Ascending aorta (tissue), 2 donors: ENCODE measurements at places on chromosomes 11 and 22. TPM values are rescaled to one million over a fixed set of nuclear protein-coding genes. Genes with fewer than 3 reads are reported as not detected.

FUT4 gene
- 3.2 TPM for total RNA-seq

- H3K27ac ChIP-seq, result no peak overlapping the region
- H3K36me3 ChIP-seq, result no peaks in the 10 kb centered on the region
- no peaks in the 10 kb centered on the region for H3K27me3 ChIP-seq
- no peak overlapping the region for H3K4me3 ChIP-seq
Measured at GRCh38 chr11:75840522-75840921, 25.5 kb downstream of the UVRAG start.

- no peak overlapping the region for H3K4me3 ChIP-seq
- no peak overlapping the region for H3K27ac ChIP-seq
- no peaks in the 10 kb centered on the region for H3K27me3 ChIP-seq
- no peaks in the 10 kb centered on the region for H3K36me3 ChIP-seq
- no peak for DNase-seq
Measured at GRCh38 chr11:23502826-23503225, 642.6 kb upstream of the CCDC179 start.

DNA sequence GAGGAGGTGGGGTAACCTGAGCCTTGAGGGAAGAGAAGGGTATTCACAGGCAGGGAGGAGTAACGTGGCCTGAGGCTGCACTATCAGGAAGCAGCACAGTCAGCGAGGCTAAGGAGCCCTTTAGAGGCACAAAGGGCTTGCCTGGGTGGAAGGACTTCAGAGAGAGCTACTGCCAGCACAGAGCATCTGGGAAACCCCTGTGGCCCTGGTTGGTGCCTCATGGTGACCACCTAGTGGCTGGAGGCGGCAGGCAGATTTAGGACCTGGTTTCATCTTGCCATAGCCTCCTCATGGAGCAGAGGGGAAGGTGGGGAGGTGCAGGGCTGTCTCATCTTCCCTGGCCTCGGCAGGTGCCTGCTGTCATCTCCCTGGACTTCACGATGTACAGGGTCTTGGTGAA lies 64.5 kb downstream of the MPPED1 start:
- no peak for DNase-seq
- no peak overlapping the region for H3K27ac ChIP-seq
- H3K4me3 ChIP-seq, result no peak overlapping the region
- H3K4me1 ChIP-seq, result no peaks in the 10 kb centered on the region

DCHS1 gene
- 58.0 TPM for total RNA-seq

GRCh38 chr11:75826461-75827230 lies 11.6 kb downstream of the UVRAG start:
- peaks cover 12% of the 10 kb centered on the region for H3K4me1 ChIP-seq
- H3K4me3 ChIP-seq, result peak overlapping the region; percentile 50
- no peaks in the 10 kb centered on the region for H3K36me3 ChIP-seq
- peak overlapping the region; percentile 84 for H3K27ac ChIP-seq

- peaks cover 5% of the 10 kb centered on the region for H3K4me1 ChIP-seq
- no peaks in the 10 kb centered on the region for H3K27me3 ChIP-seq
- peaks cover 8% of the 10 kb centered on the region for H3K36me3 ChIP-seq
- no peak for DNase-seq
- no peak overlapping the region for H3K27ac ChIP-seq
Measured at GRCh38 chr11:121067962-121068647, 32.9 kb upstream of the TECTA start.

MYBPC3 gene
- not detected for total RNA-seq

GRCh38 chr11:58923300-58923788 lies 15.9 kb upstream of the GLYATL1 start:
- DNase-seq, result no peak
- H3K27ac ChIP-seq, result no peak overlapping the region
- H3K4me1 ChIP-seq, result no peaks in the 10 kb centered on the region

- H3K36me3 ChIP-seq, result no peaks in the 10 kb centered on the region
- H3K4me3 ChIP-seq, result peak overlapping the region; percentile 29
- peaks cover 56% of the 10 kb centered on the region for H3K4me1 ChIP-seq
- H3K27me3 ChIP-seq, result no peaks in the 10 kb centered on the region
- peak; percentile 81 for DNase-seq
Measured at GRCh38 chr11:12433571-12434324, 56.4 kb downstream of the PARVA start.

DNA sequence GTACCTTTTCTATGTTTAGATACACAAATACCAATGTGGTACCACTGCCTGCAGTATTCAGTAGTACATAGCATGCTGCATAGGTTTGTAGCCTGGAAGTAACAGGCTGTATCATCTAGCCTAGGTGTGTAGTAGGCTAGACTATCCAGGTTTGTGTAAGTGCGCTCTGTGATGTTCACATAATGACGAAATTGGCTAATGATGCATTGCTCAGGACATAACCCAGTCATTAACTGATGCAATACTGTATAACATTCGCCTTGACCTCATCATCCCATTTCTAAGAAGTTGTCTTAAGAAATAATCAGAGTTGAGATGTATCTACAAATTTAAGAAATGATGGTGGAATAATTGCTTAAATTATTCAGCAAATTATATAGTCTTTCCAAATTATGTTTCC lies 116.0 kb upstream of the TIMP3 start:
- no peak for DNase-seq
- no peaks in the 10 kb centered on the region for H3K27me3 ChIP-seq
- H3K27ac ChIP-seq, result no peak overlapping the region
- H3K4me1 ChIP-seq, result no peaks in the 10 kb centered on the region
- no peak overlapping the region for H3K4me3 ChIP-seq

DNA sequence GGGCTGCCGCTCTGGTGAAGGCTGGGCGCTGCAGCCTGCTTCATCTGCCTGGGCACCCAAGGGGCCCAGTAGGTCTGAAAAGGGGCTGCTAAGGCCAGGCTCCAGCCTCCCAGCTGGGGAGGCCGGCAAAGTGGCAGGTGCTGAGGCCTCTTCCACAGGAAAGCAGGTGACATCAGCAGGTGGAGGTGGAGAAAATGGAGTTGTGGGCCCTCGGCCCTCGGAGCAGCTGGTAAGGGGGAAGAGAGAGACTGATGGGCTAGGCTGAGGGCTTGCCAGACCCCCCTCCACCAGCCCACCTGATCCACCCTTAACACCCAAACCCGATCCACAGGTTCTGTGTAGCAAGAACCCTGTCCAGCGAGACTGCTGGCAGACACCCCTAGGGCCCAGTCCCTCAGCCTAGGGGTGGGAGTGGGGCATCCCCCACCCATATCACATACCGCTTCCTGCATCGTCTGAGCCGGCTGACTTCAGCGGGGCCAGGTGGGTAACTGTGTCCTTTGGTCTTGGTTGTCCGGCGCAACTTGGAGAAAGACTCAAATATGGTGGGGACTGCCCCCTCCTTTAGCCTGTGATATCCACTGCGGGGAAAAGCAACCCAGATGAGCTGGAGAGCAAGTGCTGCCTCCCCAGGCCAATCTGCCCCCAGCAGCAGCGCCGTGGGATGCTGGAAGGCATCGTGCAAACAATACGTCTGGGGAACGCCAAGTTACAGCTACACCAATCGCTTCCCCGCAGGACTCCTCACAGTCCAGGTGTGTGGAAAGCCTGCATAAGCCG lies 1.5 kb downstream of the THAP7 start:
- H3K36me3 ChIP-seq, result peaks cover 43% of the 10 kb centered on the region
- peak overlapping the region; percentile 98 for H3K27ac ChIP-seq
- H3K4me3 ChIP-seq, result peak overlapping the region; percentile 94
- DNase-seq, result no peak

DNA sequence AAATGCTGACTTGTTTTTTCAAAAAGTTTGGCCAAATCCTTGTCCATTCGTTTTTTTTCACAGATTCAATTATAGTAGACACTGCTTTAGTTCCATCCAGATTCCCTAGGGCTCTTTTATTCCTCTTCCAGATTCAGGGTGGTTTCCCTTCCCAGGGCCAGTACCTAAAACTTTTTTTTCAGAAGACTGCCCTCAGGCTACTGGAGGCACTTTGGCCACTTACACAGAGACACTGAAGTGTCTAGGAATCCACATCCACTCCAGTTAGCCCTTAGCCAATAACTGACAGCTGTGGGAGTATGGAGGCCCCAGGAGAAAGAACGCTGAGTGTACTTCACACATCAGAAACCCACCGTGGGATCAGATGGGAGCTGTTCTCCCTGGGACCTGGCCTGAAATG lies 77.3 kb downstream of the CCDC34 start:
- no peaks in the 10 kb centered on the region for H3K36me3 ChIP-seq
- H3K27ac ChIP-seq, result no peak overlapping the region
- H3K4me3 ChIP-seq, result no peak overlapping the region
- no peak for DNase-seq

DNA sequence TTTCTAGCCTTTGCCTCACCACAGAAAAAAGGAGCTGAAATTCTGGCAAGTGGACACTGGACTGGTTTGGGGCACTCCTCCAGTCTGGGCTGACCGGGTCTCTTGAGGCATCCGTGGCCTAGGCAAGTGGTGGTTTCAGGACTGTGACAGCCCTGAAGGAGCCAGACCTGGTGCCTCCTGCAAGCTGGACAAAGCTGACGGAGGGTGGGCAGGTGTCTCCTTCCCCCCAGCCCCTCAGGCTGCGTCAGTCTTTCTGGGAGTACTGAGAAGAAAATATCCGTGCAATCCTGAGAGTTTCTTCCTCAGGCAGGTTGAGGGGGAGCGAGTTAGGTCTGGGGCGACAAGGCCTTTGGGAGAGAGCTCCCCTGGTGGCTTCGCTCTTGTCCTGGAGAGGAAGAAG lies 4.3 kb upstream of the UCP3 start:
- H3K27me3 ChIP-seq, result no peaks in the 10 kb centered on the region
- peaks cover 4% of the 10 kb centered on the region for H3K4me1 ChIP-seq
- peaks cover 5% of the 10 kb centered on the region for H3K36me3 ChIP-seq
- H3K27ac ChIP-seq, result no peak overlapping the region
- DNase-seq, result no peak

OR52A1 gene
- total RNA-seq, result not detected

PANX2 gene
- 0.32 TPM for total RNA-seq

SEPTIN5 gene
- total RNA-seq, result 105 TPM

DNA sequence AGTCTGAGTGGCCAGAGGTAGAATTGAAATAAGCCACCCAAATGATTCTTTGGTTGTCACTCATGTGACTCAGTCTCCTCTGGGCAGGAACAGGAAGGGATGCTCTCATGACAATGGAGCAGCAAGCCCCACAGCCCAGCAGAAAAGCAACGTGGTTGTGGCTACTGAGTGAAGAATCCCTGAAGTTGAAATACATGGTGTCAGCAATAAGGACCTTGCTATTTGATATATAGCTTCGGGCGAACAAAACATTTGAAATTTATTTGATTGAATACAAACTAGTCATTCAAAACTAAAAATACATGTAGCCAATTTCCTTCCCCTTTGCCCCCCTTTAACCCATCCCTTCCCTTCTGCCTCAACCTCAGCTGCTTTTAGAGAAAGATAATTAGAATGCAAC lies 14.5 kb upstream of the DTX4 start:
- H3K27ac ChIP-seq, result no peak overlapping the region
- no peaks in the 10 kb centered on the region for H3K4me1 ChIP-seq
- no peaks in the 10 kb centered on the region for H3K36me3 ChIP-seq
- no peak overlapping the region for H3K4me3 ChIP-seq

CREBZF gene
- 29.7 TPM for total RNA-seq

TRIM77 gene
- not detected for total RNA-seq

GRCh38 chr11:16925561-16926065 lies 88.6 kb downstream of the PLEKHA7 start:
- H3K36me3 ChIP-seq, result no peaks in the 10 kb centered on the region
- peak overlapping the region; percentile 71 for H3K4me3 ChIP-seq
- no peak for DNase-seq
- no peaks in the 10 kb centered on the region for H3K27me3 ChIP-seq
- no peak overlapping the region for H3K27ac ChIP-seq

DNA sequence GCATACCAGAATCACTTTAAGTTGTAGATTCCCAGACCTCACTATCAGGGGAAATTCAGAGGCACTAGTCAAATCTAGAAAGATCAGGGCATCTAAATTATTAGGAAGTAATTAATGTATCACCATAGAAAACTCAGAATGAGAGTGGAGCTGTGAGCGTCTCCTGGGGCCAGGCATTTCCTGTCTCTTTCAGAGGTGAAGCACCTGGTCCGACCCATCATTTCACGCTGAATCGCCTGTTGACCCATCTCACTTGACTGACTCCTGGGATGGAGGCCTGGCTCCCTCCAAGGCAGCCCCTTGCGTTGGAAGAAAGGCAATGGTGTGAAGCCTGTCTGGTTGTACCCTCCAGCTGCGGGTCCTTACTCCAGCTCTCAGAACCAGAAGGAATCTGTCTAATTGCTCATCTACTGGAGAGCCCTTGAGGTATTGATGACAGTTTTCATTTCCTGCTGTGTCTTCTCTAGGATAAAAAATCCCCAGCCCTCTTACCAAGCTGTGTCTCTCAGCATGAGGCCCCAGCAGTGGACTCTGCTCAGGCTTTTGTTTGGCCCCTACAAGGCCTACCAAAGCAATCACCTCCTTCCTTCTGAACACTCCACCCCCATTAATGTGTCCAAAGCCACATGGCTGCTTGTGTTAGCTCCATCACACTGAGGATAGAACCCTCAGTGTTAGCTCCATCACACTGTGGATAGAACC lies 93.2 kb upstream of the SYT13 start:
- no peaks in the 10 kb centered on the region for H3K4me1 ChIP-seq
- no peak overlapping the region for H3K4me3 ChIP-seq
- no peaks in the 10 kb centered on the region for H3K27me3 ChIP-seq

DNA sequence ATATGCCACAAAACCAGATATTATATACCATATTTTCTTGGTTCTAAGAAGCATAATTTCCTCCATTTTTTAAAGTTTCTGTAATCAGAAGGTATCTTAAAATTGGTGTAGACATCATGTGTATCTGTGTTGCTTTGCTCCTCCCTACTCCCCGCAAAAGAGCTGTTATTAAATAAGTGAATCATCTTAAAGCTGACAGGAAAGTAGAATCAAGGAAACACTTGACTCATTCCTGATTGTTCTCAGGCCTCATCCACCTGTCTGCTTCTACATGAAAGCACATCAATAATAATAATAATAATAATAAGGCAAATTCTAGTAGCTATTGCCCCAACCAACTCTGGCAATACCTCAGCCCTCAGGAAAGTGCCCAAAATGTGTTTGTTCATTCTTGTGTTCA lies 26.2 kb upstream of the GUCY1A2 start:
- DNase-seq, result no peak
- H3K36me3 ChIP-seq, result no peaks in the 10 kb centered on the region
- H3K27ac ChIP-seq, result no peak overlapping the region
- H3K4me1 ChIP-seq, result no peaks in the 10 kb centered on the region

PNPLA5 gene
- total RNA-seq, result not detected

- no peaks in the 10 kb centered on the region for H3K27me3 ChIP-seq
- H3K27ac ChIP-seq, result no peak overlapping the region
- no peaks in the 10 kb centered on the region for H3K4me1 ChIP-seq
- H3K4me3 ChIP-seq, result no peak overlapping the region
Measured at GRCh38 chr22:19527861-19528417, 3.7 kb upstream of the CLDN5 start.

DNA sequence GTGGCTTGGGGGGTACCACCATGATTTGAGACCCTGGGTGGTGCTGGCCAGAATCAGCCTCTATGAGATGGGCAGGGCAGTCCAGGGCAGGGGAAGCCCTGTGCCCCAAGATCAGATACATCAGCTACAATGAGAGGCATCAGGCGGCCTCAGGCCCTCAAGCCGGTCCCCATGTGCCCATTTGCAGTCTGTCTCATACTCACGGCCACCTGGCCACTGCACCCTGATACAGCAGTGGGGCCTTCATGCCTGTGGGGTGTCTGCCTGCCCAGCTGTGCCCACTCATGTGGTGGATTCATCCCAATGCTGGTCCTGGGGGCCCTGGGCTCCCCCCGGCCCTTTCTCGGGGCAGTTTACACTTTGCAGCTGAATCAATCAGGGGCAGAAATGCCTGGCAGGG lies 42.4 kb upstream of the KCNQ1OT1 start:
- H3K27ac ChIP-seq, result no peak overlapping the region
- H3K4me3 ChIP-seq, result no peak overlapping the region
- no peaks in the 10 kb centered on the region for H3K36me3 ChIP-seq
- no peaks in the 10 kb centered on the region for H3K4me1 ChIP-seq
- DNase-seq, result no peak
- no peaks in the 10 kb centered on the region for H3K27me3 ChIP-seq
